Breast epithelium (tissue), 4 donors: ENCODE measurements at places on chromosomes 11 and 22.

DNA sequence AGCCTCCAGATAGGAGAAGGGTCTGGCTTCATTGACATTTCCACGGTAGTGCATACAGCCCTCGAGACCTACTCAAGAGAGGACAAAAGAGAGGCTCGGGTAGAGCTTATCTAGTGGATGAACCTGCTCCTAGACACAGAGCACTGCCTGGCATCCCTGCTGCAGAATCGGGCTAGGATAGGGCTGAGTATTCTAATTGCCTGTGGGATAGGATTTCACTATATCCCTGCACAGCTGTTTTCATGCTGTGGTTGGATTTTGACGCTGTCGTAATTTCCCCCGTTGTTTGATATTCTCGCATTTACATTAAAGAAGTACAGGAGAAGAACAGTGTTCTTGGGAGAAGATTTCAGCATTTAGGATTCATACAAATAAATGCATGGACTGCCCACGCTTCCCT, 107.8 kb downstream of the KIRREL3 start:
- DNase-seq: no peak
- no peak overlapping the region for H3K4me3 ChIP-seq
- no peak overlapping the region for H3K27ac ChIP-seq
- no peaks in the 10 kb centered on the region for H3K4me1 ChIP-seq

GRCh38 chr11:47667555-47667954, 25.2 kb upstream of the MTCH2 start:
- H3K36me3 ChIP-seq: no peaks in the 10 kb centered on the region
- H3K4me1 ChIP-seq: no peaks in the 10 kb centered on the region
- no peak overlapping the region for H3K4me3 ChIP-seq

DNA sequence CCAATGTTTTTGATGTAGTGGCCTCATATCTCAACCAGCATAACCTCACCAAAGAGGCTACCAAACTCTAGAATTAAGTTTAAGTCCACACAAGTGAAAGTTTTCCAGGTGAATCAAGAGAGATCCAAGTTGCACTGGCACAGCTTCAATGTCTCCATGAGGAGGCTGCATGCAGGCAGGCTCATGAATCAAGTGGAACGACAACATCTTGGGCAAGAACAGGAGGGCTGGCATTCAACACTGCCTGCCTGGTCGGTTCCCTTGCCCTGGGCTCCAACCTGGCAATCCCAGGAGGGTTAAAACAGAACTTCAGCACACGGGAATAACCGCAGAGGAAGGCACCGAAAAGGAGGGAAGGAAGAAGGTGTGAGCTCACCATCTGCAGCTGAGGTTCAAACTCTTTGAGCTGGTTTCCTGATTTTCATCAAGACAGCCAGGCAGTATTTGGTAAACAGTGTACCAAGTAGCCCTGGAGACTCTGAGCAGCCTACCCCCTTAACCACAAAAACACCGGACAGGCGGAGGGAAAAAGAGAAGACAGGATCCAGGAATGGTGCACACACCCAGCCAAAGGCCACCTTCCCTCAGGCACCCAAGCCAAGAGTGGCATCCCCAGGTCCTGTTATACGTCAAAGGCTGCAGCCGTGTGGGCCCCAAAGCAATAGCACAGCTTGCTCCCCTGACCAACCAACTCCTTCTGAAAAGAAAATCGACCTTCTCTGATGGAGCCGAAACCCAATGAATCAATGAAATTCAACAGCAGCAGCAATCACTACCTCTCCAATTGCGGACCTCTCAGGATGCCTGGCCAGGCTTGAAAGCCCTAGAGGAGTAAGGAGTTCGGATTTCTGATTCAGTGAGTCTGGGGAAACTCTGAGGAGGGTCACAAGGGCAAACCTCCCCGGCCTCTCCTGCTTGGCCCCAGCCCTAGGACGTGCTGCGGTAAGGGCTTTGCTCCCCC, 1.3 kb downstream of the PACSIN2 start:
- H3K4me1 ChIP-seq: peaks cover 2% of the 10 kb centered on the region
- H3K27me3 ChIP-seq: no peaks in the 10 kb centered on the region
- H3K36me3 ChIP-seq: no peaks in the 10 kb centered on the region

DNA sequence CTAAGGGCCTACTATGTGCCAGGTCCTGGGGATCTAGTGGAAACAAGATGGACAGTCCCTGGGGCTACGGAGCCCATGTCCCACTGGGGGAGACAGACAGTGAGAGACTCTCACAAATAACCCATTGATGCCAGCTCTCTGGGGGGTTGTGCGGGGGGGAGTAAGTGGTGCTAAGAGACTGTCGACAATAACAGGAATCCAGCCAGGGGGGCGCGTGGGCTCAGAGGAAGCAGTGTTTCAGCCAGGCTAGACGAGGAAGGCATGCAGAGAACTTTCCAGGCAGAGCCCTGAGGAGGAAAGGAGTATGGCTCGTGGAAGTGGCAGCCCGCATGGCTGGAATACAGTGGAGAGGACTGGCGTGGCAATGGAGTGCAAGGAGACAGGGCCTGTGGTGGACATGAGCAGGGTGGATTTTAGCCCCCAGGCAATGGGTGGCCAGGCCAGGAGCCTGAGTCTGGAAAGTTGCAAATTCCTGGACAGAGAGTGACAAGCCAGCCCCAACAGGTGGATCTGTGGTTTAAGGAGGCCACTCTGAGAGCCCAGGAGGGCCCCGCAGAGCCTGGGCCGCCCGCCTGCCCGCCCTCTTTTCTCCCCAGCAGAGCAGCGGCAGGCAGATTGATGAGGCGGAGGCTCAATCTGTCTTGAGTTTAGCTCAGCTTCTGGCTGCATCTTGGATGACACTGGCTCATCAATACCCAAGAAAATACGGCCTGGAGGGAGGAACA, 40.0 kb upstream of the TCF20 start:
- H3K27ac ChIP-seq: no peak overlapping the region
- no peak for DNase-seq
- H3K4me1 ChIP-seq: peaks cover 12% of the 10 kb centered on the region
- no peaks in the 10 kb centered on the region for H3K36me3 ChIP-seq
- no peaks in the 10 kb centered on the region for H3K27me3 ChIP-seq

- H3K27ac ChIP-seq: no peak overlapping the region
- H3K4me3 ChIP-seq: no peak overlapping the region
- no peaks in the 10 kb centered on the region for H3K27me3 ChIP-seq
- no peak for DNase-seq
- H3K4me1 ChIP-seq: no peaks in the 10 kb centered on the region
Observed at GRCh38 chr11:83544846-83545245, 258.7 kb upstream of the CCDC90B start.

DNA sequence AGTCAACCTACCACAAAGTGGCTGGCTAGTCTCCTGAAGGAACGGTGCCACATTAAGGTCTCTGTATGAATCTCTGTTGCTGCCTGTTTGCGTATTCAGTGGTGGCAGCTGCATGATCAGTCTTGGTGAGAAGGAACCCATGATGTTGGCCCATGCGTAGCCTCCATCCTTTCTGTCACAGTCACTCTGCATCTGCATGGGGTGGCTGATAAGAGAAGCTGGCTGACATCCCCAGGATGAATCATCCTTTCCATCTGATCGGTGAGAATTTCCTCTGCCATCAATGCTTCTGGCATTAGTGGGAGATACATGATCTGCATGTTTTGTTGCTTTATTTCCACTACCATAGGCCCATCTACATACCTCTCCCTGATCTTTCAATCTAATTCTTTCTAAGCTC, 199.0 kb upstream of the NECTIN1 start:
- no peaks in the 10 kb centered on the region for H3K27me3 ChIP-seq
- no peak overlapping the region for H3K4me3 ChIP-seq
- no peak overlapping the region for H3K27ac ChIP-seq
- no peak for DNase-seq

DNA sequence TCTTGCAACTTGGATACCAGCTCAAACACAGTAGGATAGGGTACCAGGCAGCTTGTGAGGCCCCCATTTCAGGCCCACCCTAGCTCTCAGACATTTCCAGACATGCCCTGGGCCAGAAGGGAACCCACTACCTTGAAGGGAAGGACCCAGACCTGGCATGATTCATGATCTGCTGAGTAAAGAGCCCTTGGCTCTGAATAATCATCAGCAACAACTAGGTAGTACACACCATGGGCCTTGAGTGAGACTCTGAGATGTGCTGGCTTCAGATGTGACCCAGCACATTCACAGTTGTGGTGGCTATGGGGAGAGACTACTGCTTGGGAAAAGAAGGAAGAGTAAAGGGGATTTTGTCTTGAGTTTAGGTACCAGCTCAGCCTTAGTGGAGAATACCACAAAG, 23.6 kb downstream of the JRKL start:
- DNase-seq: no peak
- no peak overlapping the region for H3K4me3 ChIP-seq
- no peaks in the 10 kb centered on the region for H3K36me3 ChIP-seq
- no peak overlapping the region for H3K27ac ChIP-seq

DNA sequence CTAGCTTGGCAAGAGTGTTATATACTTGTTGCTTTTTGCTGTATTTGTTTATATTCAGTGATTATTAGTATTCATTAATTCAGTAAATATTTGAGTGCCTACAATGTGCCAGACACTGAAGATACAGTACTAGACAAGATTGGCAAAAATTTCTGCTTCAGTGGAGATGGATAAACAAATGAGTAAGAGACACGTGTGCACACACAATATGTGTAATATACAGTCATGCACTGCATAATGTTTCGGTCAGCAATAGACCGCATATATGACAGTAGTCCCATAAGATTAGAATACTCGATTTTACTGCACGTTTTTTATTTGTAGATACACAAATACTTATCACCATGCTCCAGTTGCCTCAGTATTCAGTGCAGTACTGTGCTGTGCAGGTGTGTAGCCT, 104.9 kb upstream of the GAL start:
- no peaks in the 10 kb centered on the region for H3K4me1 ChIP-seq
- H3K4me3 ChIP-seq: no peak overlapping the region
- H3K27me3 ChIP-seq: no peaks in the 10 kb centered on the region
- H3K36me3 ChIP-seq: no peaks in the 10 kb centered on the region

DNA sequence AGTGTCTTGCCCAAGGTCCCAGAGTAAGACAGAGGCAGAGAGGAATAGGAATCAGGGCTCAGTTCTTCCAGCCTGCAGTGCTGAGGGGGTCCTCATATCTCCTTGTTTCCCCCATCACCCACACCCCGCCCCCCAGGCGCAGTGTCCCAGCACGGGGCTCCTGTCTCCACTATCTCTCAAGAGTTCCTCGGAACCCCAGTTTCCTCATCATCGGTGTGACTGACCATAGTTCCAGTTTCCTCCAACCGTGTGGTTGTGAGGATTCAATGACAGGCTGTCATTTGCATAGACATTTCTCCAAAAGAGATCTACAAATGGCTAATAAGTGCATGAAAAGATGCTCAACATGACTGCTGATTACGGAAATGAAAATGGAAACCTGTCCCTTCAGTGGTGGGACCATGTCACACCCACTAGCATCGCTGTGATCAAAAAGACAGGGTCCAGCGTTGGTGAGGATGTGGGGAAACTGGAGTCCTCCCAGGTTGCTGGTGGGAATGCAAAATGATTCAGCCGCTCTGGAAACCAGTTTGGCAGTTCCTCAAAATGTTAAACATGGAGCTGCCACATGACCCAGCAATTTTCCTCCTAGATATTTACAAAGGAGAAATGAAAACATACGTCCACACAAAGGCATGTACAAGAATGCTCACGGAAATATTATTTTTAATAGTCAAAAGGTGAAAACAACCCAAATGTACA, 31.8 kb upstream of the PDGFB start:
- no peak overlapping the region for H3K4me3 ChIP-seq
- DNase-seq: no peak
- no peaks in the 10 kb centered on the region for H3K4me1 ChIP-seq
- no peaks in the 10 kb centered on the region for H3K27me3 ChIP-seq

GRCh38 chr11:109745996-109746625, 324.1 kb downstream of the C11orf87 start:
- H3K4me1 ChIP-seq: no peaks in the 10 kb centered on the region
- H3K27ac ChIP-seq: no peak overlapping the region
- H3K36me3 ChIP-seq: no peaks in the 10 kb centered on the region
- DNase-seq: no peak

- H3K36me3 ChIP-seq: no peaks in the 10 kb centered on the region
- H3K4me1 ChIP-seq: no peaks in the 10 kb centered on the region
Observed at GRCh38 chr11:16817351-16817750, 78.9 kb downstream of the C11orf58 start.

DNA sequence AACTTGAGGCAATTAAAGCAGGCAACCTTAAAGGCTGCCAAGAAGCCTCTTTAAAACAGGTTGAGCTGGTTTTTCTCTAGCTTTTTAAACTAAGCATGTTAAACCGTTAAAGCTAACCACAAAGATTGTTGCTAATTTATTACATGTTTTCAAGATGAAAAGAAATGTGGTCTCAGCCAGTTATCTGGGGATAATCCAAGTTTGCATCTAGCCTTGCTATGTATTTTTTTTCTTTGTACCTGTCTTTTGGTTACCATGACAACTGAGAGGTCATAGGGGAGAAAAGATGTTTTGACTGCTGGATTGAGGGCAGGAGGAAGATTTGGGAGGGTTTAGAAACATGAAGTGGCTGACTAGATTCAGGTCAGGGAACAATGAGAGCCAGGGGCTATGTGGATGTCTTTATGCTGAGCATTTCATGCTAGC, 19.2 kb upstream of the PGM2L1 start:
- no peak for DNase-seq
- H3K4me1 ChIP-seq: peaks cover 17% of the 10 kb centered on the region
- no peaks in the 10 kb centered on the region for H3K27me3 ChIP-seq
- H3K27ac ChIP-seq: peak overlapping the region; percentile 75
